Hypothalamus (tissue), 51 donors: ENCODE measurements at places on chromosomes 2 and 18.

- no peak for DNase-seq
Observed at GRCh38 chr2:216683846-216684245, 11.5 kb downstream of the IGFBP5 start.

- no peak for DNase-seq
Observed at GRCh38 chr18:31954349-31954748, 11.4 kb upstream of the TRAPPC8 start.

- no peak for DNase-seq
Observed at GRCh38 chr2:55839182-55839819, 84.3 kb downstream of the EFEMP1 start.

DNA sequence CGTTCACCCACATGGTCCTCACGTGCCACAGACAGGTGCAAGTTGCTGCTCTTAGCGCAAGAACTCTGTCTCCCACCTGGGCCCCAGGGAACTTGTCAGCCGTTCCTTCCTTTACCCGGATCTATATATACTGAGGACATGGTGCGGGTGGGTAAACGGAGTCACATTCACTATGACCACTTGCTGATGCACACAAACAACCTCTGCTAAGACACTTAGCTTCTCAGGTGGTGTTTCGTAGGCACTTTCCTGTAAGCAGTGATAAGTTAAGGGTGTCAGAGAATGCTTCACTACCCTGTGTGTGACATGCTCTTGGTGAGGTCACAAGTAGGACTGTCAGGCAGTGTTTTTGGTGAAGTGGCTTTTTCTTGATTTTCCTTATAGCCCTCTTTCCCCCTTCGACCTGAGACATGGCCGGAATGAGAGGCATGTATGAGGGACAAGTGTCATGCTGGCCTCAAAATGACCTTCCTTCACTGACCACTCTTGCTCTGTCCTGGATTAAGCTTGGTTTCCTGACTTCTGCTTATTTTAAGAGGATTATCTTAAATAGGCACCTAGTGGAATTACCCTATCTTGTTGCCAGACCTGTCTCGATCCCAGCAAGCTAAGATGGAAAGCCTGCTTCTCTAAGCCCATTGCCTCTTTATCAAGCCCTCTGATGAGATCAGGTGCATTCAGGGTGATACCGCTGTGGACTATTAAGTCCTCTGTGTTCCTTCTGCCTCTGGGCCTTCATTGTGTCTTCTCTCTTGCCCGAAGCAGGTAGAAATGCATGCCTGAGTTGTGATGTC is 97.1 kb upstream of the CELF4 start:
- no peak for DNase-seq

DNA sequence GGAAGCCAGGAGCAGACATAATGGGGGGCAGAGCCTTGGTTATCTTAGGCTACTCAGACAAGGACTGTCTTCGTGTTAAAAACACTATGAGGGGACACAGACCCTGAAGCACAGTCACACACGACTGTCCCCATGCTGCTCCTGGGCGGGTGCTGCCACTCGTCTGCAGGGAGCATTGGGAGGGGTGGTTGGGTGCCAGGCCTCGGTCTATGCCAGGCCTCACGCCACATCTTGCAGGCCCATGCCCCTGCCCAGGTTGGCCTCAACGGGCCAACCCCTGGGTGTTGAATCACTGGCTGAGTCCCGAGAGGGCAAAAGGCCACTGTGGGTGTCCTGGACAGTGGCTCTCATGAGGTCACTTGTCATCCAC is 97.9 kb downstream of the USP40 start:
- no peak for DNase-seq

GRCh38 chr18:2482706-2483475 is 88.4 kb downstream of the METTL4 start:
- DNase-seq, result no peak

DNA sequence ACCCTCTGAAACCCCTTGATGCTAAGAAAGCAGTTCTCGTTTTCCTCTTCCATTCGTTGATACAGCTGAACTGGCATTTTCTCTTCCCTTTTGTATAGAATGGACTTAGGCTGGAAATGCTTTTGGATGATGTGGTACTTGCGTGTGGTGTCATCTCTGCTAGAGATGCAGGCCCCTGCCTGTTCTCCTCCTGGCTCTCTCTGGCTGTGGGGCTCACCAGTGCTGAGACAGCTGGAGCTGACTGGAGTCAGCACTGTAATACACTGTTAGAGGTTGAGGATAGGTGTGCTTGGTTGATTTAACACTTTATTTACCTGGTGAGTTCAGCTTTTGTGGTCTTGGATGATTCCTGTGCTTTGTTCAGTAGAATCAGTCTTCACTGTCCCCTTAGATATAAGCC is 30.2 kb downstream of the PARD3B start:
- DNase-seq, result no peak

- DNase-seq, result no peak
Observed at GRCh38 chr2:23522726-23523372, 137.9 kb downstream of the KLHL29 start.
